HS-27A (cell line): ENCODE measurements at places on chromosomes 2 and 18.

GRCh38 chr2:55118643-55119083 is 68.4 kb upstream of the RTN4 start:
- no peak for DNase-seq

DNA sequence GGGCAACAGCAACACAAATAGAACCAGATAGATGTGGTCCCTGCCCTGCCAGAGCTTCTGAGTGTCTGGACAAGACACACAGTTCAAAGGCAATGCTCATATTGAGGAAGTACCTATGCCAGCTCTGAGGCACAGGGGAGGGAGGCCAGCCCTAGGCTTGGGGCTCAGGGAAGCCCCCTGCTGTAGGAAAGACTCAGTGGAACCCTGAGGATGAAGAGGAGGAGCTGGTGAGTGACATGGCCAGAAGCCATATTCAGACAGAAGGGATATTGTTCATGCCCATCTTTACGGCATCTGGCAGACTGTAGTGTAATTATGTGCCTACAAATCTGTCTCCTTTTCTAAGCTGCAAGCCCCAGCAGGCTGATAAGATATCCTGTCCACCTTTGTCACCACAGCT is 8.8 kb downstream of the SIGLEC15 start:
- no peak for DNase-seq

DNA sequence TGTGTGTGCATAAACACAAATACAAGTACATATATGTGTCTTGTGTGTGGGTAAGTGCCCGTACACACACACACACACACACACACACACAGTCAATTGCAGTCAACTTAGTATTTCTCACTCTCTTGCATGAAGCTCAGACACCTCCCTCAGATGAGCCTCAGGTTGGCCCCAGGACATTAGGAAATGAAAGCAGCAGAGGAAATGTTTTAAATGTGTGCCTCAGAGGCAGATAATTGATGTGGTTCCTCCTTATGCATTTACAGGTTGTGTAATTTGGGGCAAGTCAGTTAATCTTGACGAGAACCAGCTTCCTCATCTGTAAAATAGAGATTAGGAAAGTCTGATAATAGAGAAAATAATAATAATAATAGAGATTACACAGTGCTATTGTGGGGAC is 814.0 kb upstream of the ID2 start:
- no peak for DNase-seq

GRCh38 chr18:44411262-44411905 is 269.3 kb upstream of the SETBP1 start:
- DNase-seq, result no peak

- no peak for DNase-seq
These were observed 8.8 kb downstream of the SNTG2 start for GRCh38 chr2:959457-959856.

DNA sequence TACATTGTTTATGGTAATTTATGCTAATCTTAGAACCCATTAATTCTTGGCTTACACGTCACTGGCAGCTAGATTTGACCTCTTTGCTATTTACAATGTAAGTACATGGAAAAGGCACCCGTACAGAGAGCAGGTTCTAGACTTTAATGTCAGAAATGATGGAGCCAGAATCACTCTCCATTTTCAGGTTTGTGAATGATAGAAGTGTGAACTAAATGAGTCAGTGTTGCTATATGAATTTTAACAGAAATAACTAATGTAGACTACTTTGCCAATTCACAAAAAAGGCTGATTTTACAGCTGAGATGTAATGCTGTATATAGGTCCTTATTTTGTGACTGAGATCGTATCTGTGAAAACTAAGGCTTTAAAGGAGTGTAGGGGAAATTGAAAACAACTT is 214.6 kb downstream of the LDLRAD4 start:
- no peak for DNase-seq

DNA sequence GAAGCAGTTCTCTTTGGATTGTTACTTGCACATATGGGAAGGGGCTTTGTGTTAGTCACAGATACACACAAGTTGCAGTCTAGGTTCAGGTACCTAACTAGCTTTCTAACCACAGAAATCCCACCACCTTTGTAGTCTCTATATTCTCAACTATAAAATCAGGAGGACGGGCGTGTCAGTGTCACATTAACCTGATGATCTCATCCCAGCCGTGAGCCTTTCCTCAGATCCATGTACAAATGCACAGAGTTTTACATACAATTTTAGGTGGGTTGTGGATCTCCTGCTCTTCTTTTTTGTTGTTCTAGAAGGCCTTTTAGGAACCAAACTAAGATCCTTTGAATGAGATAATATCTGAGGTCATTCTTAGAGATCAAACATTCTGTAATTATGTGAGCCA is 94.0 kb downstream of the ZNF532 start:
- DNase-seq, result no peak

- DNase-seq, result no peak
These were observed 30.6 kb upstream of the TMBIM1 start for GRCh38 chr2:218322768-218323525.

DNA sequence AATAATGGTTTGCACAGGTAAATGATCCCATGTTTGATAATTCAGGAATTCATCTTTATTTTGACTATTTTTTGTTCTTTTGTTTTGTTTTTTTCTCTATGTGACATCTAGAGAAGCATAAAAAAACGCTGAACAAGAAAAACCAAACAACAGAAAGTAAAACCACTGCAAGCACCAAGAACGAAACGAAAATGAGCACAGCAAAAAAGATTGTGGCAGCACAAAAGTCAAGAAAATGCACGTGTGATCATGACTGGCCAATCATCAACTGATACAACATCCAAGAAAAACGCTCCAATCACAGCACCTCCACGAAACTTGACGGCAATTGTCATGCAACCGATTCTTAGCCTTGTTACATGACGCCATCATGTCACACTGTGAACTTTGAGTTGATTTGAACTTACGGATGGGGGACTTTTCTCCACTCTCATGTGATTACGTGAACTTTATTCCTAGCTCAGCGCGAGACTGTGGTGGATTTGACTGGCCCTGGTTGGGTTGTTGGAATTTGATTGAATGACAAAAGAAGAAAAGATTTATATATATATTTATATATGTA is 318.7 kb downstream of the CELF4 start:
- DNase-seq, result no peak

- DNase-seq, result no peak
These were observed 63.1 kb downstream of the SPOPL start for GRCh38 chr2:138564586-138565229.

DNA sequence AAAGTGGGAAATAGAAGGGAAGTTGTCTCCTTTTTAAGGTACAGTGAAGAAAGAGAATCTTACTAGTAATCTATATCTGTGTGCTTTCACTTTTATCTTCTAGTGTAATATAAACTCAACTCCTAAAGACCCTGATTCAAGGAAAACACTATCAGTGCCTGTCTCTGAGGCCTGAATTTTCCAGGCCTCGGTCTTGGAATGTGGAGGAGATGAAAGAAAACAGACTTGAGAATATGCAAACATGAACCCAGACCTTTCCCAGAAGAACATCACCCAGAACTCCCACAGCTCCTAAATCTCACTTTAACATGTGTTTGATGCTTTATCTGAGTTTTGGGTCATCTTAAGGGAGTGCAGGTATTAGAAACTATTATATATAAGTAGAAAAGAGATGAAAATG is 51.8 kb downstream of the EPB41L5 start:
- DNase-seq, result no peak

- DNase-seq, result no peak
These were observed 61.8 kb upstream of the EFEMP1 start for GRCh38 chr2:55985406-55985805.

- no peak for DNase-seq
These were observed 228.3 kb upstream of the ERBB4 start for GRCh38 chr2:212766921-212767320.

GRCh38 chr2:1869248-1869647 is 124.9 kb upstream of the PXDN start:
- DNase-seq, result no peak

DNA sequence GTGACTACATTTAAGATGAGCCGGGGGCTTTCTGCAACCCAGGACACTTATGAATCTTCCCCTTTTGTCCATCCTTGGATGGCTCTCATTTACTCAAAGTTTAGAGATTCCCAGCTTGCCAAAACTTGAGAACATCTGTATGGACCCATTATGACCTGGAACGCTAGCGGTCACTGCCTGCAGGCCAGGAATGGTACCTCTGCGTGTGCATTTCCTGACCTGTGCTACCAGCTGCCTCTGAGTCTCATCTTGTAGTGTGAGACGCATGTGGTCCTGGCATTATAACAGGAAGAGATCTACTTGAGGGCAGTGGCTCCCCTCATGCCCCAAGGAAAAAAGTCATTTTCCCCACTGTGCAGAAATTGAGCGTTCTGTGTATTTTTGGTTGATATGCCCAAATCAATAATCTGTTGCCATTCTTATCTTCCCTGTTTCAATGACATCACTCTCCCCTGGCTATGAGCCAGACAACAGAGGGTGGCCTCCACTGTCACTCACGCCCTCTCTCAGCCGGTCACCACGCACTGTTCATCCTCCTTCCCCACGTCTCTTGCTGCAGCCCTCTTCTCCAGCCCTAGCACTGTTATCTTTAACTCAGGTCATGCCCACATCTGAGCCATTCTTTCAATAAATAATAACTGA is 28.5 kb upstream of the NPAS2 start:
- no peak for DNase-seq

DNA sequence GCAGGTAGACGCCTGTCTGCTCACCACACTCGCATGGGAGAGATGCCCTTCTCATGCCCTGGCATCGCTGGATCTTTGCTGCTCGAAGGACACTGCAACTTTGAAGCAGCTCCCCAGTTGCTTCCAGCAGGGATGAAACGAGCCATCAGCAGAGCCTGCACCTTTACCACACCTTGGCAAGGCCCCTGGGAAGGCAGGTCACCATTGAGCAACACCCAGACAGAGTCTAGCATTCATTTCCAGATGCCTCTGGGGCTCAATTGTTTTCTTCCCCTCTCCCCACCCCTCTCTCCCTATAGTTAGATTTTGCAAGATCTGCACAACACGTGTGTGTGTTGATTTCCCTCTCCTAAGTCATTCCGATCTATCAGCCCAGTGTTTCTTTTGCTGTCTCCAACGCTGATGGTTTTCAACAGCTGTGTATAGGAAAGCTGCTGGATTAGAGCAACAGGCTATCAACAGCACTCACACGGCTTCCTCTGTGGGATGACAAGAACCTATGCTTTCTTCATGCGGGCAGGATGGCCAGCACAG is 25.6 kb upstream of the INHBB start:
- no peak for DNase-seq

DNA sequence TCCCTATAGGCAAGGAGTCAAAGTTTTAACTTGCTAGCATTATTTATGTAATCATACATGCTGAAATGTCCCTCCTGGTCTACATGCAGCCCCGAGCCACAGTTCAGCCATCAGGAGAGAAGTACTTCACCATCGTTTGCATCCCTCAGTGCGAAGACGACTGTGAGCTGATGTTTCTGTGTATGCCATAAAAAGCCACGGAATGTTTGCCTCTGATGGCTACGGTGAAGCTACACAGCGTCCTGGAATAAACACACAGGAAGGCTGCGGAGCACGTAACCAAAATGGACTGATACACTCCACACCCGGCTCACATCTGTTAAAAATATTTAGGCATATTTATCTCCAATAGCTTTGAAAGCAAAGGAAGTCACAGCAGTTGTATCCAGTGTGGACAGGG is 4.3 kb upstream of the SALL3 start:
- no peak for DNase-seq

DNA sequence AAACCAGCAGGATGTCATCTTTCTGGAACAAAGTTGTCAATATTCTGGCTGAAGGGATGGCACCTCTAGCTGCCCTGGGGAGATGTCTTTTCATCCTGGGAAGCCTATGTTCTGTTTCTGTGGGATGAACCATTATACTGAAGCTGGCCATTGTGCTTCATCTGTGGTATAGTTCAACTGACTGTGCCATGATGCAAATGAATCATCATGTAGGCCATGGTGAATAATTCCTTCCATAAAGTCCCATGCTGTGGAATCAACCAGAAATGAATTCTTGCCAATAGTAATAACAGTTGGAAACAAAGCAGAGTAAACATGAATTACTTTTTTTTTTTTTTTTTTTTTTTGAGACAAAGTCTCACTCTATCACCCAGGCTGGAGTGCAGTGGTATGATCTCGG is 64.1 kb upstream of the CNGA3 start:
- DNase-seq, result no peak

GRCh38 chr2:168348076-168348475 is 100.7 kb upstream of the STK39 start:
- DNase-seq, result no peak

GRCh38 chr2:180705551-180705950 is 274.9 kb upstream of the UBE2E3 start:
- DNase-seq, result no peak

GRCh38 chr2:58032016-58032763 is 14.4 kb upstream of the VRK2 start:
- DNase-seq, result no peak

DNA sequence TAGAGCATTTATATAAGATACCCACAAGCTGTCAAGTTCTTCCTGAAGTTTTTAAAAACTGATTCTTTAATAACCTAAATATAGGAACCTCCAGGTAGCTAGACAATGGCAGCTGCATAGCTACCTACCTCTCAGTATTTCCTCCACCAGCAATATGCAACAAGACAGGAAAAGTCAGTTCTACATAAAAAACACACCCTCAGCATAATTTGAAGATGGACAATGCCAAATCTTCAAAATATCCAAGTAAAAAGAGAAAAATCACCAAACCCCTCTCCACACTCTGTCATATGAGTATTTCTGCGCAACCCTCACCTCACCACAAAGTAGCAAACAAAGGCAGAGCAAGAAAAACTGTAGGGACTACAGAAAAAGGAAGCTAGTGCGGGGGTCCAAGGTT is 51.4 kb downstream of the GTF3C3 start:
- no peak for DNase-seq

- DNase-seq, result no peak
These were observed 130.1 kb downstream of the LCLAT1 start for GRCh38 chr2:30577151-30577550.

DNA sequence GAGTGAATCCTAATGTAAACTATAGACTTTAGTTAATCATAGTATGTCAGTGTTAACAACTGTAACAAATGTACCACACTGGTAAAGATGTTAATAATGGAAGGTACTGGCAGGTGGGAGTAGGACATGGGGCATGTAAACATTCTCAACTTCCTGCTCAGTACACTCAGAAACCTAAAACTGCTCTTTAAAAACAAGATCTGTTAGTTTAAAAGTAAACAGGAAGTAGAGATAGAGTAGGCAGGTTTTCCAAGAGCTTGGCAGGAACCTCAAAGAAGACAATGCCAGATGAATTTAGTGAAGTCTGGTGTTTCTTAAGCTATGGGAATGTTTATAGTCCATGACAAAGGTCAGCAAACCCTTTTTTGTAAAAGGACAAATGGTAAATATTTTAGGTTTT is 46.6 kb downstream of the CCDC138 start:
- no peak for DNase-seq
